Tibial artery (tissue), 4 donors: ENCODE measurements at places on chromosomes 6 and 20.
A peak's percentile ranks its signal among the peaks of the same experiment; 100 is the strongest.

DNA sequence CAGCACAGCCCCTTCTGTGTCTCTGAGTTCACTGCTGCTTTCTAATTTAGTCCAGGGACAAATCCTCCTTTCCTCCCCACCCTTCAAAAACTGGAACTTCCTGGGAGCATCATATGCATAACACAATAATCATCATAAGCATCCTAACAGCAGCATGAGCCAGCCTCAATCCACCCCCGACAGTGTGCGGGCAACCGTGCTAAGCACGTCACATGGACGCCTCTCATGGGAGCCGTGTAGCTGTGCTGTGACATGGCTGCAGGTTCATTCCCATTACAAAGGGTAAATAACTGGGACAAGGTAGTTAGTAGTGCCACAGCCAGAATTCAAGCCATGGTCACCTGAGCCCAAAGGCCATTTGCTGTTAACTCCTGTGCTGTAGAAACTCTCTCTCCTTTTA lies 24.5 kb upstream of the ULBP3 start:
- DNase-seq: no peak

DNA sequence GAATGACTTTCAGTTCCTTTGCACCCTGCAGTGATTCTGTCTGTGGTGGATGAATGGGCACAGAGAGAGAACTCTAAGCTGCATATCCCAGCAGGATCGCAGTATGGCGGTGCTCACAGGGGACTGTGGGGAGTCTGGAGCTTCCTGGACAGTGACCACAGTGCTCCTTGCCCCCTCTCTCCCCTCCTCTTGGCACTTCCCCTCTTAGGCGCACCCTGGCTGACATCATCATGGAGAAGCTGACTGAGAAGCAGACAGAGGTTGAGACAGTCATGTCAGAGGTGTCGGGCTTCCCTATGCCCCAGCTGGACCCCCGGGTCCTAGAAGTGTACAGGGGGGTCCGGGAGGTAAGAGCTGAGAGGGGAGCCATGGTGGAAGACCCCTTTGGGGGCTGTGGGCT lies 8.6 kb downstream of the BYSL start:
- DNase-seq: no peak

DNA sequence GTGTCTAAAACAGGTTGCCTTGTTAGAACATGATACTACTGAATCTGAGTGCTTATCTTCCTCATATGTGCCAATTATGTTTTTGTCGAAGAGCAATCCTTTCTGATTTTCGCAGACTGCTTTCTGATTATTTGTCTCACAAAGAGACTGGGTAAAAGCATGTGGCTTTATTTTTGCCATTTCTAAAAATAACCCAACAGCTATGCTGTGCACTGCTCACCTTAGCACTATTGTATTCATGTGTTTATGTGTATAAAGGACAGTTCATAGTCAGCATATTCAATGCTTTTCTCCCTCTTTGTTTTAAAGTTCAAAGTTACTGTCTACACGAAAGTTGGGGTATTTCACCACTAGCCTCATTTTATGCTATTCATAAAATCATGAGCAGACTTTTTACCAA lies 127.0 kb downstream of the SGK1 start:
- DNase-seq: no peak

- DNase-seq: no peak
These were observed 16.7 kb downstream of the PMEPA1 start for GRCh38 chr20:57693002-57693582.

- DNase-seq: no peak
These were observed 84.8 kb downstream of the LRRC1 start for GRCh38 chr6:53879608-53880007.

GRCh38 chr20:45419188-45420091 lies 3.5 kb downstream of the PIGT start:
- DNase-seq: peak; percentile 82

DNA sequence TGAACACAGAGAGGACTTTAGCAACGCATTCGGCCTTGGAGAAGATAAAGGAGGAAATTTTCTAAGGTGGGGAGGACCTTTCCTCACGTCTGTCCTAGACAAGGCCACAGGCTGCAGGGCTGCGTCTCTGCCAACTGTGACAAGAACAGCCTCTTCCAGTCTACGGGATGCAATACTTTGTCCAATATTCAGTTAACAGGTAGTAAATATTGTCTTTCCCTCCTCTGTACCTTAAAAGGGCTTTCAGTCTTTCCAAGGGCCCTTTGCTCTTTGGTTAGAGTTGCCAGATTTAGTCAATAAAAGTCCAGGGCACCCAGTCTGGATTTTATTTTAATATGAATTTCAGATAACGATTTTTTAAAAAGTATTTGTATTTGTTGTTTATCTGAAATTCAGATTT lies 78.2 kb downstream of the ELOVL4 start:
- DNase-seq: no peak

GRCh38 chr20:17137692-17138091 lies 89.1 kb upstream of the PCSK2 start:
- no peak for DNase-seq

DNA sequence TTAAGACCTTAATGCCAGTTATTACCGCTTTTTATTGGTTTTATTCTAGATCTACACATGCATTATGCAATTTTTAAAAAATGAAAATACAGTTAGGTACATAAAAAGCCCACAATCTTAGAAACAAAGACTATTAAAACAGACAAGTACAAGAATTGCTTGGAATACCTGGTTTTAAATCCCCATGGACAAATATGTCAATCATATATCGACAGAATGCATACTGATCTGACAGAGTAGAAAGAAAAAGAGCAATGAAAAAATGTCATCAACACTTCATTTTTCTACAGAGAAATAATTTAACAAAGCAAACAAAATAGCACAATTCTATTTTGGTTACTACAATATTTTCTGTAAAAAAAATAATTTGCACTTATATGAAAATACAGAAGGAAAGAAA lies 139.7 kb downstream of the TRDN start:
- DNase-seq: no peak

- DNase-seq: no peak
These were observed 106.3 kb downstream of the PREX1 start for GRCh38 chr20:48721324-48722001.

DNA sequence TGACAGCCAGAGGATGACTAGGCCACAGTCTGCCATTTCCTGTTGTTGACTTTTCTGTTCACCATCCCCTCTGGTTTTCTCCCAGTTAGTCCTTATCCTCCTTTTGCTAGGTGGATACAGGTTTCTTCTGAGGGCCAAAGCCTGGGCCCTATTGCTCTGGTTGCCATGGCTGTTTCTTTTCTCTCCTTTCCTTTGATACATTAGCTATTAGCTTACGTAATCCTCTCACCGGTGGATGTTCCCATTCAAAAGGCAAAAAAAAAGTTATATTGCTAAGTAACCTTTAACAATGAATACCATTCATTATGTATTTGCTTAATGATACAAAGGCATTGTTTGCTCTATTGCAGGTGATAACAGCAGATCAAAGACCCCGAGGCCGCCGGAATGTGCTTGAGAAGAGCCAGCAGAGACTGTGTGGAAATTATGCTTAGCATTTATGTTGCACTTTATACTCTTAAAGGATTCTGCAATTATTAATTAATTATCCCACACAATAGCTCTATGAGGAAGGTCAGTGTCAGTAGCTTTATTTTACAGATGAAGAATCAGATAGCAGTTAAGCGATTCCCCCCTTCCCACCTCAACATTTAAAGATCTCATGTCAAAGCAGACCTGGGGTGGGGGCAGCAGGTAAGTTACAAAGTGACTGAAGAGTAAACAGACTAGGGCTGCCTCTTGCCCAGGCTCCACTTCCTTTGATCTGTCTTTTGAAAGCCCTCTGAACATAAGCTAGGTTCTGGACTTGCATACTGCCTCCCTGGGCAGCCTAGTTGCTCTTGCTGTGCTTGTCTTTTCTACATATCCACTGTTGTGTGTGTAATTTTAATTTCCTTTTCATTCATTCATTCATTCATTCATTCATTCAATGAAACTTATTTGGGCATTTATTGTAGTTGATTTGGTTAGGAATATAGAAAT lies 14.5 kb upstream of the TFB1M start:
- DNase-seq: no peak

GRCh38 chr6:146827216-146827928 lies 228.6 kb downstream of the ADGB start:
- no peak for DNase-seq

DNA sequence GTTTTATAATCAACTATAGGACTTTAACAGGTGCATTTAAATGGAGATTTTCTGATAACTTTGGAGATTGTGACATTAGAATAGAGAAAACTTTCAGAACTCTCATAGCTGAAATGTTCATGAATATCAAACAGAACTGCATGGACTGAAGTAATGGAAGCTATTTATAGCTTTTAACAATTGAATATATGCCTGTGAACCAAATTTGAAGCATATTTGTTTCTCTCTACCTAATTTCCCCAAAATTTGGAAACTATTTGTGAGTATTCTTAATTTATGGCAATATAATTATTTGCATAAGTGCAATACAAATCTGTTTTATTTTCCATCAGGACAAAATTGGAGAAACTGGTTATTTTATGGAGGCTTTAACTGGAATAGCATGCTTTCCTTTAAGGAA lies 96.6 kb downstream of the PLG start:
- DNase-seq: no peak

DNA sequence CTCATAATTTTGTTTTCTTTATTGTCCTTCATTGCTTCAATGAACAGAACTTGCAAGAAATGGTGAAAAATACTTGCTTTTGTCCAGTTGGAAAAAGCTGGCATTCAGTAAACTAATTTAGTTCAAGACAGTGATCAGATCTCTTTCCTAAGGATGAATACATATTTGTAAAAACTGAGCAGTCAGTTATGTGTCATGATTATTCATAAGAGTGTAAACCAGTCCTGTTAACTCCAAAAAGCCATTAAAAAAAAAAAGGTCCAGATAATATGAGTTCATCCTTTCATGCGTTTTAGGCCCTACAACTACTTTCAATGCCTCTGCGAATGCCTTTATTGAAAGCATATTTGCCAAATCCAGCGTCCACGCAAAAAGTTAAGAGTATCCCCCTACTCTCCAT lies 609 bp downstream of the PGM3 start:
- no peak for DNase-seq

DNA sequence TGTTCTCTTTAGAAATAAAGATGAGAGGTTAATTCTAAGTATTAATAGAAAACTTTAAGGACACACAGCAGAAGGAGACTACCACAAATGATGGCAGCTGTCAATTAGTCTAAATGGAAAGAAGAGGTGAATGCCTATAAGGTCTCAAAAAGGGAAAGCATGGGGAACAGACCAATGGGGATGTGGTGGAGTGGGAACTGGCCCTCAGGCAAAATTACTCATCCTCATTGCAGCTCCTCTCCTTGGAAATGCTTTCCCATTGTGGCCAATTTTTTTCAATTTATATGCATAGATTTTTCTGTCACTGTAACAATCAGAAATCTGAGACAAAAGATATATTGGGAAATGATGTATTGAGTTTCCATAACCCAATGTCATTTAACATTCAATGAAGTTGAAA lies 222.9 kb upstream of the DEFB112 start:
- no peak for DNase-seq

- no peak for DNase-seq
These were observed 216.0 kb downstream of the GJA1 start for GRCh38 chr6:121651420-121651819.

DNA sequence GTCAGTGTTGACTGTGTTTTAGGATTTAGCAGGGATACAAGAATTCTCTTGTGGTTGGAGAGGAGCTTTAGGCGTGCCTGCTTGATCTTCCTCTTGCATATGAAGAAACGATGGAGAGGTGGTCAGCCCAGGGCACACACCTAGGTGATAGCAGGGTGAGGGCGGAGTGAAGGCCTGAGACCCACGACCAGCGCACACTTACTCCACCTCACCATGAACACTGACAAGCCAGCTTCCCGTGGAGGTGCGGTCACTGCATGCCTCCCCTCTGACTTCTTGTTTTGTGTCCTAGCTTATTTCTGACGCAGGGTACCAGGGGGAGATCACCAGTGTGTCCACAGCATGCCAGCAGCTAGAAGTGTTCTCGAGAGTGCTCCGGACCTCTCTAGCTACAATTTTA lies 8.1 kb downstream of the NELFCD start:
- DNase-seq: peak; percentile 41

DNA sequence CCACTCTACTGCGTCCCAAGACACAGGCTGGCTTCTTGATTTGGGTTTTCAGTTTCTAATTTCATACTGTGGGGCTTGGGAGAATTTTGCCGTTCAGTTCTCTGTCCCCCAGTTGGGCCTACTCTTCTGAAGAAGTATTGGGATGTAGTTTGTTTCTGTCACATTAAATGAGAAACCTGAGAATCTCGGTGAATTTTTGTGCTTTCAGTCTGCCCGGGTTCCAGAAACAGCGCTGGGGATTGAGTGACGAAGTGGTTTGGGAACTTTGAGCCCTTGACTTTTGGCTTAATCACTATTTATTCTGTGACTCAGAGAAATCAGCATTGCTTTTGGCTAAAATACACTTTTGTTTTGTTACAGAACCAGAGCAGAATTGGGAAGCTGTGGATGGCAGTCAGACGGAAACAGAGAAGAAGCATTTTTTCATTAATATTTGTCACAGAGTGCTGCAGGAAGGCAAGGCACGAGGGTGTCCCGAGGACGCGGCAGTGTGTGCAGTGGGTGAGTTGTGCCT lies 74.0 kb downstream of the IGF2R start:
- no peak for DNase-seq

- no peak for DNase-seq
These were observed 72.6 kb upstream of the SLC4A11 start for GRCh38 chr20:3311623-3312022.

DNA sequence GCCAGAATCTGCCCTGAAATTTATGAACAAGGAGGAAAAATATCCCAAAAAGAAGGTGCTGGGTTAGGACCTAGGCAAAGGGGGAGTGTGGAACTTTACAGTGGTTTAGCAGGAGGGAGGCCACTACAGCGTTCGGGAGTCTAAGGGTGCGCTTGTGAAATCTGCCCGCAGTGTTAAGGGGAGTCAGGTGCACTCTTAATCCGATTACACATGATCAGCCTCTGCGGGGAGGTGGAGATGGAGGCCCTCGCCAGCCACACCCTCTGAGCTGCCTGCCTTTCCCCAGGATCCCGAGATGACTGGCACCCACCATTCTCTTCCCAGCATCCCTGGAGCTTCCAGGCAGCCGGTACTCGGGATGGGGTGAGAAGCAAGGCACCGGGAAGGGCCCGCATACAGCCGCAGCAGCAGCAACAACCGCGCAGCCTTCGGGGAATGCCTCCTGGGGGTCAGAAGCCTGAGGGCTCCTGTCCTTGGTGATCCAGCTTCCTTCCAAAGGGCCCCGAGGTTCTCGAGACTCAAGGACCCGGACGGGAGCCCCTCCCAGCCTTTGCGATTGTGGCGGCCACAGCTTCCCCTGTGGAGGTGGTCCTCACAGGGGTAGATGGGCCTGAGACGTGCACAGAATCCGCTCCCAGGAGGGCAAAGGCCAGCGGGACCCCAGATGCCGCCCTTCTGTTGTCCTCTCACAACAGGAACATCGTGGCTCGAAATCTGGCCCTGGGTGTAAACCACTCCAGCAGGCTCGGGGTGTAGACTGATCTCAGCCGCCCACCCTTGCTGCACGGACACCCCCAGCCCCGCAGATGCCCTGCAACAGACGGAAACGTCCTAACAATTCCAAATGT lies 57.3 kb upstream of the CST7 start:
- DNase-seq: no peak

DNA sequence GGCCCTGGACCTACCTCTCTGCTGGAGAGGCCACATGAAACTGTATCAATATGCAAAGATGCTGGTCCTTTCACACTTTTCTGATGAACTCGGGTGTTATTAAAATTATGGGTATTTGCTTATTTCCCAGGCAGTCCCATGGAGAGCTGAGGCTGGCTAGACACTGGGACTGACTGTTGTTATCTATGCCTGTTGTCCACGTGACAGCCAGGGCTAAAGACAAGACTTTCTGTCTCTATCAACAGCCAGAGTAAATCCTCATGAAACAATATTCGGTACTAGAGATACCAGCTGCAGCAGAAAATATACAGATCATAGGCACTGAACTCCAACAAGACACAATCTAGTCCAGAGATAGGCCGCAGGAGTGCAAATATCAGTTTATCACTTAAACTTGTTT lies 236.4 kb downstream of the FOXA2 start:
- DNase-seq: no peak
